ENCODE measurements at places on chromosomes 2 and 18. TPM values are rescaled to one million over a fixed set of nuclear protein-coding genes. Genes with fewer than 3 reads are reported as not detected.

The NGEF gene
- 0.28 TPM for total RNA-seq

The IL1RL1 gene
- total RNA-seq: 9.4 TPM

The STARD6 gene
- not detected for total RNA-seq

The PTCD3 gene
- 60.9 TPM for total RNA-seq

The ZEB2 gene
- 51.0 TPM for total RNA-seq

The PLA2R1 gene
- 19.7 TPM for total RNA-seq

The IMPA2 gene
- 21.3 TPM for total RNA-seq

GRCh38 chr2:237161189-237161588 lies 75.5 kb downstream of the COPS8 start:
- DNase-seq: peak; percentile 91

DNA sequence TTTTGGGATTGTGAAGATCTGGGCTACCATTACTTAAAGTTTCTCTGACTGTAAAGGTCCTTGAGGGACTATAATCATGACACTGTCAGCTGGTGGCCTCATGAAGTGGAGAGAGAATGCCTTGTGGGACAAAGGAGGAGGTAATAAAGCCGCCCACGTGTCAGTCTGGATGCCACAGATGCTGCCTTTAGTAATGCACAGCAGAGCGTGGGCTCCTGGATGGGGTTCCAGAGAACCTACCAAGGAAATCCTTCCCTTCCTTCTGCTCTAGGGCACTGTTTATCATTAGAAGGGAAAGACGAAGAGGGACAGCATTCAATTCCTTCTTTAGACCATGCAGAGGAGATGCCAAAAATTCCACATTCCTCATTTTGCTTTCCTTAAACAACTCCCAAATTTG lies 63.5 kb downstream of the COL5A2 start:
- no peak for DNase-seq

DNA sequence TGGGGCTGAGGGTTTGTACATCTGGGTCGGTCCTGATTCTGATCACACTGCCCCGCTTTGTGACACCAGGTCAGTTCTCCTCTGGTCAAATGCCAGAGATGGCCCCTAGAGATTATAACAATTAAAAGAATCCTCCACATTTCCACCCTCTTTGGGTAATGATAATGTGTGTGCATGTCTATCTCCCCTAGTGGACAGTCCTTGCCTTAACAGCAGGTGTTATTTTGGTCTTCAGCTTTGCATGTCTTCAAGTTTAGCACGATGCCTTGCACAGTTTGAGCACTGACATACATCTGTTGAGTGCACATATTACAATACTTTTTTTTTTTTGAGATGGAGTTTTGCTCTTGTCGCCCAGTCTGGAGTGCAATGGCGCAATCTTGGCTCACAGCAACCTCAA lies 25.7 kb upstream of the COX7A2L start:
- DNase-seq: no peak

DNA sequence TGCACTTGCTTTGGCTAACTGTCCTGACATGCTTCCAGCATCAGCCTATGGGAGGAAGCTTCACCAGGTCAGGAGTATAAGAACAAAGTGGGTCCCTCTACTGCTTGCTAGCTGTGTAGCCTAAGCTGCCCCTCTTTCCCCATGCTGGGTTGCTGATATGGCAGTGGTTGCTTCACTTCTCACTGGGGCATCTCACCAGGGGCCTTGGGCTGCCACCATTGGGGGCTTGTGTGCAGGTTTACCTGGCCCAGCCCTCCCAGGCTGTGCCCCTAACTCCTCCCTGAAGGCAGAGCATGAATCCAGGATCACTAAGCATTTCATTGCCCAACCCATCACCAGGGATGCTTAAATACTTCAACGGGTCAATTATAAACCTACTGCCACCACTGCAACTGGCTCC lies 817.1 kb upstream of the TMEFF2 start:
- no peak for DNase-seq

- no peak for DNase-seq
Observed at GRCh38 chr2:227411990-227412350, 24.2 kb upstream of the SCYGR1 start.

DNA sequence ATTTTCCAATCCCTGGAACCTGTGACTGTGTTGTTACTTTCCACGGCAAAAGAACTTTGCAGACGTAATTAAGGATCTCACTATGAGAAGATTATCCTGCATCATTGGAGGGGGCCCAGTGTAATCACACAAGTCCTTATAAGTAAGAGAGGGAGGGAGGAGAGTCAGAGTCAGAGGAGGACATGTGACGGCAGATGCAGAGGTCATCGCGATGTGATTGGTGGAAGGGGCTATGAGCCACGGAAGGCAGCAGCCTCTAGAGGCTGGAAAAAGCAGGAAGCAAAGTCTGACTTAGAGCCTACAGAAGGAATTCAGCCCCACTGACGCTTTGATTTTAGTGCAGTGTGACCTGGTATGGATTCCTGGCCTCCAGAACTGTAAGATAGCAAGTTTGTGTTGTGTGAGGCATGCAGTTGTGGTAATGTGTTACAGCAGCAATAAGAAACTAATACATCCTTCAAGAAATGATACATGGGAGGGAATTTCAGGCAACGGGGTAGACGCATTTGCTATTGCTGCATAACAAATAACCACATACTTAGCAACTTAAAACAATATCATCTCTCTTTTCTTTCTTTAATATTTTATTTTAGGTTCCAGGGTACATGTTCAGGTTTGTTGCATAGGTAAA lies 112.7 kb upstream of the SERPINE2 start:
- no peak for DNase-seq

GRCh38 chr2:20150806-20151571 lies 73.9 kb downstream of the SDC1 start:
- no peak for DNase-seq

- DNase-seq: no peak
Observed at GRCh38 chr2:104919127-104919526, 65.2 kb downstream of the POU3F3 start.

GRCh38 chr18:66833646-66834045 lies 229.8 kb upstream of the CDH19 start:
- no peak for DNase-seq

GRCh38 chr2:121149384-121149783 lies 135.6 kb downstream of the TFCP2L1 start:
- DNase-seq: no peak

DNA sequence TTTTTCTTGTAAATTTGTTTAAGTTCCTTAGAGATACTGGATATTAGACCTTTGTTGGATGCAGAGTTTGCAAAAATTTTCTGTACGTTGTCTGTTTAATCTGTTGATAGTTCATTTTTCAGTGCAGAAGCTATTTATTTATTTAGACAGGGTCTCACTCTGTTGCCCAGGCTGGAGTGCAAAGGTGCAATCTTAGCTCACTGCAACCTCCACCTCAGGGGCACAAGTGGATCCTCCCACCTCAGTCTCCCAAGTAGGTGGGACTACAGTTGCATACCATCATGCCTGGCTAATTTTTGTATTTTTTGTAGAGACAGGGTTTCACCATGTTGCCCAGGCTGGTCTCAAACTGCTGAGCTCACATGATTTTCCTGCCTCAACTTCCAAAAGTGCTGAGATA lies 568.2 kb upstream of the REG3G start:
- DNase-seq: no peak

DNA sequence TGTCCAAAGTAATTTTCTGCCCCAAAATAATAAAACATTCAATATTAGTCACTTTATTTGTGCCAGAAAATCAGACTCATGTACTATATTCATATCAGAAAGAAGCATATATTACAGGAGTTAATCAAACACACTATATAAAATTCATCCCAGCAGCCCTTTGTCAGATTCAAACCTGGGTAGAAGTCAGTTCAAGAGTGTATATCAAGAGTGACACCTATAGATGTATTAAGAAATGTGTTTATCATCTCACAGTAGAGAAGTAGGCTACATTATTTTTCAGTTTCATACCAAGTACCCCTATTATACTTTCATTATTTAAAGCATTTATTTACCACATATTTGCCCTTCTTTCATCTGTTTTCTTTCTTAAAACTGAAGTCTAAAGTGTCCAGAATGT lies 193.2 kb upstream of the DDX18 start:
- no peak for DNase-seq

GRCh38 chr2:162058973-162059668 lies 14.9 kb downstream of the DPP4 start:
- no peak for DNase-seq

GRCh38 chr2:114925296-114926255 lies 483.1 kb downstream of the DPP10 start:
- DNase-seq: no peak

- DNase-seq: no peak
Observed at GRCh38 chr2:168703926-168704325, 98.5 kb upstream of the NOSTRIN start.

DNA sequence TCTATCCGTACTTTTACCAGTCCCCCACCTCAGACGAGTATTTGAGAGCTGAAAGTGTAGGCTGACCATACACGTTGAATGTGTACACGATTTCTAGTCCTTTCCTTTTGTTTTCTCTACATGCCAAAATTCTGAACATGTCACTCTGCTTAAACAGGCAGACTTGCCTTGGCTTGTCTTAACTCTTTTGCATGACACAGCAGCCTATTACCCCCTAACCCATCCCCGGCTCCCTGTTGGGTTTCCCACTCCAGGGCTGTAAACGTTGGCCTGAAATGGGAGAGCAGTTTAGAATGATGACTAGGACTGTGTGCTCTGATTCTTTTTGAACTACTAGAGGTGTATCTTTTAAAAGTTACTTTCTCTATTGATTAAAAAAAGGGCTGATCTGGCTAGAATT lies 19.1 kb downstream of the MTCL1 start:
- DNase-seq: no peak

DNA sequence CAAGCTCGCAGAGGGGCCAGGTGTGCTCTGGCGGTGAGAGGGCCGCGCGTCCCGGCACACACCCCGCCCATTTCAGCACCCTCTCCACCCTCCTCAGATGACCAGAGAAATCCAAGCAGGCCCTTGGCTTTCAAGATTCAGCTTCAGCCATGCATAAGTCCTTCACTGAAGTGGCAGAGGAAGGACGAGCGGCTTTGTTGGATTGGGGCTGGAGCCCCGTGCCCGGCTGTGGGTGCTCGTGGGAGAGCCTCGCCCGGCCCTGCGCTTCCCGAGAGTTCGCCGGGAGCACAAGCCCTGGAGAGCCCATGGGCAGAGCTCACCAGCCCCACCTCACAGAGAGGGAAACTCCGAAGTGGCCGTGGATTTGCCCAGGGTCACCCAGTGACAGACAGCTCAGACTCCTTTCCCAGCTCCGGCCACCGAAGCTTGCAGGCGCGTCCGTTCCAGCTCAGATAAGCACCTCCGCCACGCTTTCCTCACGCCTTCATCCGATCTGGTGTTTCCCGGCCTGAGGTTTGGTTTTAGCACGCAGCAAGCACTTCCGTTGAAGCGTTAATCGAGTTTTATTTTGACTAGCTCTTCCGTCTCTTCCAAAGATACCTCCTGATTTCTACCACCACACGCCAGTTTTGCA lies 45.6 kb upstream of the MTCL1 start:
- DNase-seq: no peak

GRCh38 chr2:39730685-39731302 lies 48.3 kb downstream of the THUMPD2 start:
- DNase-seq: no peak

- DNase-seq: peak; percentile 80
Observed at GRCh38 chr2:98507891-98508708, 63.4 kb downstream of the INPP4A start.

- DNase-seq: no peak
Observed at GRCh38 chr2:33791625-33792024, 192.5 kb upstream of the FAM98A start.

GRCh38 chr2:169495310-169495928 lies 14.1 kb upstream of the KLHL41 start:
- no peak for DNase-seq

DNA sequence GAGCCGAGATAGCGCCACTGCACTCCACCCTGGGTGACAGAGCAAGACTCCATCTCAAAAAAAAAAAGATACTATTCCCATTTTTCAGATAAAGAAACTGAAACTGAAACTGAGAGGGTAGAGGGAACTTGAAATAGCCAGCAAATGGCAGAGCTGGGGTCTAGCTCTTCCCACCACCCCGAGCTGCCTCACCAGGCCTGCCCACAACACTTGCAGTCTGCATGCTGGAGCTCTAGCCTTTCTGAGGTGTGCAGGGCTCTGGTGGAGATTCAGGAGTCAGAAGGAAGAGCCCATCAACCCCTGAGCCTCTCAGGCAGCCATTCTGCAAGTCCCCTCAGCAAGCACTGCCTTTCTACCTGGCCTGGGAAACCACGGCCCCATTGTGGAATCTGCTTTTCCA lies 14.3 kb downstream of the EDAR start:
- DNase-seq: no peak

- DNase-seq: no peak
Observed at GRCh38 chr2:3260959-3261358, 116.7 kb downstream of the EIPR1 start.

- DNase-seq: no peak
Observed at GRCh38 chr2:111209045-111209514, 88.4 kb downstream of the BCL2L11 start.

DNA sequence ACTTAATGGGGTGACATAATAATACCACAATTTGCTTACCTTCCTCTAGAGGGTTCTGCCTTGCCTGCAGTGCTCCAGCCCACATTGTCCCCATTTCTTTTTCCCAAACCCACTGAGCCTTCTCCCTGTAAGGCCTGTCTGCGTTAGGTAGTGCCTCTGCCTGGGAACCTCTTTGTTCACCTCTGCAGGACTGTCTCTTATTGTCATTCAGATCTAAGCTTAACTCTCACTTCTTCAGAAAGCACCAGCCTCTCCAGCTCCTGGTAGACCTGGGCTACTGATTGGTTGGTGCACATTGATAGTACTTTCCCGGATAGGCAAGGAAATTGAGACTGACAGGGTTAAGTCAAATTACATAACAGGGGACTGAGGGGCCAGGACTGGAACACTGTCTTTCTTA lies 49.1 kb downstream of the CCDC85A start:
- DNase-seq: no peak
